NCI-H2107 (cell line): ENCODE measurements at places on chromosomes 16 and 17.

DNA sequence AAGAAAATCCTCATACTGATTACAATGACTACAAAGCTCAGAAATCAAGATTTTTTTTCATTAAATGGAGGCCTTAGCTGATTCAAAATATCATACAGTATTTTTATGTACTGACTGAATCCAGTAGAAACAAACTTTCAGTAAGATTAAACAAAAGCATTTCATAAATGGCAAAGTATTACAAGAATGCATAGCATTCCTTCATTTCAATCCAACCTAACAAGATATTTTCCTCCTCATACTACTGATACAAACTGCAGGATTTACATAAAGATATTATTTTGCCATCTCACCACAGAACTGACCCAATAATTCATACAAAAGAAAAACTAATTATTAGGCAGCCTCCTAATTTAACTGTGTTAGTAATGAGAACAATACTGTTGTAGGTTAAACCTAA is 6.2 kb upstream of the KANSL1 start:
- DNase-seq: no peak

GRCh38 chr16:72728516-72728915 is 319.4 kb downstream of the ZFHX3 start:
- no peak for DNase-seq

- DNase-seq: no peak
These were observed 6.2 kb upstream of the ACTG1 start for GRCh38 chr17:81518785-81519283.

- no peak for DNase-seq
These were observed 36.1 kb downstream of the GINS2 start for GRCh38 chr16:85652431-85653221.

DNA sequence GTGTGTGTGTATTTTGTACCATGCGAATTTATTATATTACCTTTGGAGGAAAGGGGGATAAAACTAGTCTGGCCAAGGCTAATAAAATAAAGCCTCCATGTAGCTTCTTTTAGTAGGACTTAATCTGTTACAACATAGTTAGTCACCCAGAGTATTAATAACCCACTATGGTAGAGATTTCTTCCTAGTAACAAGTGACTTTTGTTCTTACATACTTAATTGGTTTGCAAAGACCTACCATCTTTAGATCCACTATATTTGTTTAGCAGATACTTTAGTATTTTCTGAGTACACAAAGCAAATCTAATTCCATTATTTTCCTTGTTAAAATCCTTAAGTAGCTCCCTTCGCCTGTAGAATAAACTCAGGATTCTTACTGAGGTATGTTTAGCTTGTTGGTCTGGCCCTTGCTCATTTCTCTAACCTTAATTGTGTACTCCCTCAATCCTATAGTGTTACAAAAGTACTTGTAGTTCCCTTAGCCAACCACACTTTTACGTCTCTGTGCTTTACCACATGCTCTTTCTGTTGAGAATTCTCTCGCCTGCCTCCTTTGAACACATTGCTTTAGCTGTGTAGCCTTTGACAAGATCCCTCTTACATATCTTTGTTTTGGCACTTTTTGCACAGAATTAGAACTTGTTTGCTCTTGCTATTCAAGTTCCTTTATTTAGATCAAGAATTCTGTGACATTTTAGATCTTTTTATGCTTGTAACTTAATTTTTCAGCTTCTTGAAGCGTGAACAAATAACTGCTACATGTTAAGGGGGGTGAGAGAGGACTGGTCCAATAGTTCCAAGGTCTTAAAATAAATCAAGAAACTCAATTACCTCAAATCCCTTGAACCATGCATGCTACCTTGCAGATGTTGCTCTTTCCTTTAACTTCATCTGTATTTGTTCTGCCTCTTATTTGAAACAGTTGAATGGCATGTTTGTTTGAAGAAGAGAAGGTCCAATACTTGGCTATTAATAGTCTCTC is 23.8 kb downstream of the CLTC start:
- no peak for DNase-seq

- no peak for DNase-seq
These were observed 2.7 kb upstream of the UNC13D start for GRCh38 chr17:75846692-75847613.
